NCI-H1694 treated with DMSO at 0.1 percent for 48 hours (cell line): ENCODE measurements at places on chromosomes 6 and 20.

DNA sequence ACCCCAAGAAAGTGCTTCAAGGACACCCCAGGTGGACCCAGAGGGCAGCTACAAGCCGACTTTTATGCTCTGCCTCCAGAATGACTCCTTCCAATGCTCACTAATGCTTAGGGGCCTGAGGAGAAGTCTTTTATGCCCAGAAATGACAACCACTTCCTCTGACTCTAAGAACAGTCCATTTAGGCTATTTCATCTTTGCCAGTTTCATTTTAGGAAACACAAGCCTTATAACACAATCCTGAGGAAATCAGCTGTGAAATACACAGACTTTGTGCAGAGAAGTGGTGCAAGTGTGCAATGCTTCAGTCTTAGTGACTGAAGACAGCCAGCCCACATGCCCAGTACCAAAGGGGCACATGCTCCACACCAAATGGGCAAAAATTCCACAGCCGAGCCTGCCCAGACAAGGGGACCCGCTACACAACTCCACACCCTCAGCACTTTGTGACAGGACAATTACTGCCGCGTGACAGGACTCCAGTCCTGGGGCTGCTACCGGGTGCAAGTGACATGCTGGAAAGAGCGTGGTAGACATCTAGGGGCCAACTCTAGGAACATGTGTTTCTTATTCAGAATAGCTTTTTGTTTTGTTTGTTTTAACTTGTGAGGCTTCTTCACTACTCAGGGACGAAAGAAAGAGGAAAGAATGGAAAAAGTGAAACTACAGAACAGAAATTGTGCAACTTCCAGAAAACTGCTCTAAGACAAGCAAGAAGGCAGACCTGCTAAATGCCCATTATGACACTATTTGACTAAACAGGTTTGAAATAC, 28.2 kb upstream of the PLAGL1 start:
- no peak for DNase-seq

- no peak for DNase-seq
Measured at GRCh38 chr6:46465294-46466165, 25.7 kb downstream of the RCAN2 start.

DNA sequence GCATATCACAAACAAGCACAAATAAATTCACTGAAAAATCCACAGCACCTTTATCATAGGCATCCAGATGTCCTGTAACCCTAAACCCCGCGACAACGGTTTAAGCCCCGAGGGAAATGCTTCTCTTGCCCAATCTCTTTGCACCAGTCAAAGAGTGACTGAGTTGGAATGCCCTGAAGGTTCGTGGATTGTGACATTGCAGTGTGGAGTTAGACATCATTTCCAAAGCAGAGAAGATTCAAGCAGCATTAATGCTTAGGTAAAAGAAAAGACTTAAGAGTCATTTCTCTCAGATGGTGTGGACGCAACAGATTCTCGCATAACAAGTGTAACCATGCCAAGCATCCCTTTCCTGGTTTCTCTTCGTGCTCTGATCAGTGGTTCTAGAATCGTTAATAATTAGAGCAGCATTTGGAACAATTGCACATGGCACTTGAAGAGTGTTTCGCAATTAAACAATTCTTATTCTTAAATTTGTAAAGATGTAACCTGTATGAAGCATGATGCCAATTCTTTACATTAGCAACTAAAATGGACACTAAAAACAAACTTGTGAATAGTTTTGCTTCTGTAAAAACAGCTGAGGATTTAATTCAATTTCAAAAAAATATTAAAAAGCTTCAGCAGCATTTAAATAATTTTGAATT, 121.6 kb downstream of the HIVEP2 start:
- no peak for DNase-seq

DNA sequence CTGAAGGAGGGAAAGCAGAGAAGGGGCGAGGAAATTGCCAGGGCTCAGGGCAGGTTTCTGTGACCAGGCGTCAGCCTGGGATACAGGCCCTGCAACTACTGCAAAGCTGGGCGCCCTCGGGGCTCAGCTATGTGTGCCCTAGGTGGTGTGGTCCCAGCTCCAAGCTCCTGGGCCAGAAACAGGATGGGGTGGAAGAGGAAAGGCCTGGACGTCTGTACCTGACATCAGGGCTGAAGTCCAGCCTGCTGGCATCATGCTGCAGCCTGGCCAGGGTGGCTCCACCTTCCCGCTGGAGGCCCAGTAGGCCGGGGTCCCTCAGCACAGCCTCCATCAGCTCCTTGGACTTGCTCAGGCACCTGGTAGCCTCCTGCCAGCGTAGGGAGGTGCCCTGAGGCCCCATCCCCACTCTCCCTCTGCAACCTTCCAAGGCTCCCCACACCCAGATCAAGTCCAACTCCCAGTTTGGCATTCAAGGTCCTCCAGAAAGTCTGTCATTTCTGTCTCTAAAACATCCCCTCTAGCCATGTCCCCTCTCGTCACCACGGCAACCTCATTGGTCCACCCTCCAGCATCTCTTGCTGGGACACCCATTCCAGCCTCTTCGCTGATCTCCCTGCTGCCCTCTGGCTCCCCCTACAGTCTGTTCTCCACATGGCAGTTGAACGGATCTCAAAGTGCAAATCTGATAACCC, 38.2 kb downstream of the KIAA1755 start:
- DNase-seq: peak; percentile 23

GRCh38 chr6:31713991-31714684, 1.0 kb upstream of the LY6G6D start:
- no peak for DNase-seq

DNA sequence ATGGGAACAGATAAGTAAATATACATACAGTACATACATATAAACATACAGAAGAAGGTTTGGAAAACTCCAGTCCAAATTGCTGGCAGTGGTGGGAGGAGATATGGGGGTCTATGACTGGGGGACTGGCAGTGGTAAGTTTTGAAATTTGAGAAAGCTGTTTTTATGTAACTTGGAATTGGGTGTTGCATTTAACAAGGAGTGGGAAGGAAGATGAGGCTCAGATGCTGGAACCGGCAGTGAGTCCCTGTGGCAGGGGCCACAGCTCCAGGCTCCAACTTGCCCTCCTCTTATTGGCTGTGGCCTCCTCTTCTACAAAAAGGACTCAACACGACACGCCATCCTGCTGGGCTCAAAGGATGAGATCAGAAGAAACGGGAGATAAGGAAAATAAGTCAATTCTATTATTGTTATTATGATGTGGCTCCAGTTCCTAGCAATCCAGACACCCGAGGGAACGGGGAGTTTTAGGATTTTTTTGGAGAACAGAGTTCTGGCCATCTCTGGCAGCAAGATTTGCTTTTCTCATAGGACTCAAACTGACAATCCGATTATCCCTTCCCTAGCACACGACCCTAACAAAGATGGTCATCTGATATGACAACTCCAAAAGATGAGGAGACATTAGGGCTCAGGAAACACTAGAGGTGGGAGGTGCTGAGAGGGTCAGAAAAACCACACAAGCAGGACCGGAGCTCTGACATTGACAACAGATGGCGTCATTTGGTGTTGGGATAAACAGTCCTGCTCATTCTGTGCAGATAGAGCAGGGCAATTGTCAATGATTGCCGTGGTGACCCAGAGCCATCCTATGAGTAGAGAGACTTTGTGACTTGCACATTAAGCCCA, 6.0 kb upstream of the TGM2 start:
- DNase-seq: no peak

DNA sequence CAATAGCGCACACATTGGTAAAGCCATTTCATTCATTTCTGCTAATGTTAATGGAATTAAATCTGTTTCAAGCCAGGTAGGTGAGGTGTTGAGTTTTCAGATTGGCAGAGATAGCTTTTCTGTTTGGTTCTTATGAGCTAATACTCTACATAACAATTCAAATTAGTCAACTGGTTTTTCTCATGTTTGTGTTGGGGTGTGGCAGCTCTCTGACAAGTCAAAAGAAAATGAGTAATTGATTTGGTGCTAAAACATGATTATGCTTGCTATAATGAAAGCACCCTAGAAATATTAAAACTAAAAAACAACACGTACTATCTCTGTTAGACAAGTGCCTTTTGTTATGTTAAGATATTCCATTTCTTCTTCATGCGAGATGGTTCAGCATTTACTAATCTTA, 13.6 kb downstream of the PPP1R14C start:
- DNase-seq: no peak

DNA sequence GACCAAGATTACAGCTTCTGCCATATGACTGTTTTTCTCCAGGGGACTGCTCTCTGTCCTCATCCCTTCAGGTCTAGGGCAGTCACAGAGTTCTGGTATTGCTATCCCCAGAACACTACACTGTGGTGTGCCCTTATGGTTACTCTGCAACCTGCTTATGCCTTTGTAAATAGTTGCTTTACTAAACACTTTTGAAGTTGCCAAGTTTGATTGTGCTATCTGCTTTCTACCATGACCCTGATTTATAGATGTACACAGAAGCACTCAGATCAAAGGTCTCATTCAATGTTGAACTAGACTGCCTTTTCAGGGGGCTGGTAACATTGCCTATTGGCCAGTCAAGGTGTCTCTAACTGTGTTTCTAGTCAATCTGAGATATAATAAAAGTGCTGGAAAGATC, 794.7 kb downstream of the DHX35 start:
- no peak for DNase-seq

DNA sequence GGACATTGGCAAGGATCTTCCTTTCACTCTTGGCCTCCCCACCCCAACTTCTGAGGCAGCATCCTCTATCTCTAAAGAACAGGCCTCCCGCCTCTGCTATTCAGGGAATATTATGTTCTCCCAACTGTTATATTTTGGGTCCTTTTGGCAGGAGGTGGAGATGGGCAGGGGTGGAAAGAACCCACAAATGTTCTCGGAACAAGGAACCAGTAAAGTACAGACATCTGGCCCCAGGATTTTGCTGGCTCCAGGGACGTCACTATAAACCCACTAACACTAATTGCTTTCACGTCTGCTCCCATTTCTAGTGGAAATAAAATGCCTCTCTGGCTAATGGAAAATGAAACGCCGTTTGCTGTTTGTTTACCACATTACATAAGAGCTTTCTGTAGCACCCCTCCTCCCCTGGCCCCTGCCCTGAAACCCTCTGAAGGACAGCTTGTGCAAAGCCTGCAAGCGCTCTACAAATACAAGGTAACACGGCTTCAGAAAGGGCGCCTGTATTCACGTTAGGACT, 77.7 kb upstream of the TBC1D7 start:
- no peak for DNase-seq

- no peak for DNase-seq
Measured at GRCh38 chr6:1654054-1654453, 44.3 kb downstream of the FOXC1 start.

- no peak for DNase-seq
Measured at GRCh38 chr6:23533311-23533710, 592.7 kb upstream of the NRSN1 start.

GRCh38 chr20:51759769-51760510, 8.2 kb downstream of the ATP9A start:
- no peak for DNase-seq
